ENCODE measurements at places on chromosomes 7 and 10.

GRCh38 chr7:41277561-41277960 lies 425.3 kb downstream of the INHBA start:
- no peak for DNase-seq

- DNase-seq: no peak
Observed at GRCh38 chr10:27447540-27447939, 56.6 kb upstream of the RAB18 start.

GRCh38 chr7:7843240-7843639 lies 124.8 kb upstream of the RPA3 start:
- no peak for DNase-seq

- DNase-seq: no peak
Observed at GRCh38 chr10:6512182-6512581, 67.9 kb downstream of the PRKCQ start.

- DNase-seq: no peak
Observed at GRCh38 chr10:8104721-8105120, 50.2 kb downstream of the GATA3 start.

DNA sequence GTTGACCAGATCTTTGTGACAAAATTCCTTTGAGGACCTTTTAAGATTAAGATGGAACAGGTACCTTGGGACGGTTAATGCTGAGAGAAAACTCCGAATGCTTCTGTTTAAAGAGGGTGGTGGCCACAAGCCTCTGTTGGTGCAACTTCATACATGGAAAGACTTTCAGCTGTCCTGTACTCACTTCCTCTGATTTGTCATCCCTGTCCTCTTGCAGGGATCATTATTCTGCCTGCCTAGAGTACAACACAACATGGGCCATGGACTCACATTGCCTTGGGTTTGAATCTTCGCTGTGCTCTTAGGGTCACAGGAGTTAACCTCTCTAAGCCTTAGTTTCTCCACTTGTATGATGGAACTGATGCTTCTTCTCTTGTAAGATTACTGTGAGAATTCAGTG lies 75.1 kb downstream of the ENTPD1 start:
- no peak for DNase-seq

GRCh38 chr7:44136731-44137130 lies 4.4 kb downstream of the MYL7 start:
- DNase-seq: no peak

- peak; percentile 82 for DNase-seq
Observed at GRCh38 chr7:139714163-139714901, 63.5 kb downstream of the HIPK2 start.

DNA sequence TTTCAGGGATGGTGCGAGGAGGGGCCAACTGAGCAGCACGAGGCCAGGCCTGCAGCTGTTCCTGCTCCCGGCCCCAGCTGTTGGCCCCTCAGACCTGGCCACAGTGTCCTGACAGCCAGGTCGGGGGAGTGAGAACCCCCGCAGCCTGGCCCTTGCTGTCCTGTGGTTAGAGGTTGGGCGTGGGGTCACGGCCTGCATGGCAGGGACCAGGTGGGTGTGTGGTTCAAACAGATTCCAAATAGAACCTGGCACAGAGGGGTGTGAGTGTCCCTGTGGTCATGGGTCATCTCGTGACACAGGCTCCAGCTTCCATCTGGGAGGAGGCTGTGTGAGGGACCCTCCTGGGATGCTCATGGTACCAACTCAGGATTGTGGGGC lies 10.3 kb downstream of the NPTX2 start:
- DNase-seq: no peak

DNA sequence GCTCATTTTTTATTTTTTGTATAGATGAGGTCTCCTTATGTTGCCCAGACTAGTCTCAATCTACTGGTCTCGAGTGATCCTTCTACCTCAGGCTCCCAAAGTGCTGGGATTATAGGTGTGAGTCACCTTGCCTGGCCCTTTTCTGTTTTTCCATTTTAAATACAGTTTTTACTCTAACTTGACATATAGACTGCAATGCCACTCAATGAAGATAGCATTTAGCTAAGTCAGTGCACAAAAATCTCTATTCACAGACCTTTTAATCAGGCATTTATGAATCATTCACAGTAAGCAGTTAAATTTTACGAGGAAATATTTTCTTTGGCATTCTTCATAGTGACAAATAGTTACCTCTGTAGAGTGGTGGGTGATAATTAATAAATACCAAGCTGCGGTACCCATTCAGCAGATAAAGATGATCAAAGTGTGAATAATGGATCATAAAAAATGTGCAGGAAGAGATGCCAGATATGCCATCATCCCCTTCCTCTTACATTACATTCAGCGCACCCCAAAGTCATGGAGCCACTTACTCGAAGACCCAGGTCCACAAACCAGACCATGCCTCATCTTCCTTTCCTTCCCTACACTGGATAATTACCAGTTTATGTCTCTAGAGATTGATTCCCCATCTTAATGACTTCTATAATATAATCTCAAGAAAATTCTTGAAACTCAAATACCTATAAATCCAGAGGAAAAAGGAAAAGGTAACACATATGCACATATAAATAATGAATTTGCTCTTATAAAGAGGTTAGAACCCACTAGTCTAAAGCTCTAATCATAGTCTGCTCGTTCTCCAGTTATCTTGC lies 56.0 kb downstream of the UBE2H start:
- no peak for DNase-seq

- no peak for DNase-seq
Observed at GRCh38 chr7:32395168-32395567, 95.0 kb downstream of the LSM5 start.

DNA sequence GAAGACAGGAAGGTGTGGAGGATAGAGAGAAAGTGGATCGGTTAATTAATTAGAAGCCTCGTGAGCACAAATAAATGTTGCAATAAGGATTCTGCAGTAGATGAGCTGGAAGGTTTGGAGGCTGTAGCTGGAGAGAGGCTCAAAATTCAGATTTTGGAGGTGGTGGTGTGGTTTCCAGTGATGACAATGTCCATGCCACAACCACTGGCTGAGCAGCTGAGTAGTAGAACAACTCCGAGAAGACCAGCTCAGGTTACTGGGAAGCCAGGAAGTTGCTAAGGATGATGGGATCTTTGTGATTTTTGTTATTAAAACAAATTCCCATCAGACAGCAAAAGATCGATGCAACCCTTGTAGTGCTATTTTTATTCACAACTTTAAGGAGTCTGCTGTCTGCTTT lies 7.7 kb downstream of the SLC26A4 start:
- DNase-seq: no peak

DNA sequence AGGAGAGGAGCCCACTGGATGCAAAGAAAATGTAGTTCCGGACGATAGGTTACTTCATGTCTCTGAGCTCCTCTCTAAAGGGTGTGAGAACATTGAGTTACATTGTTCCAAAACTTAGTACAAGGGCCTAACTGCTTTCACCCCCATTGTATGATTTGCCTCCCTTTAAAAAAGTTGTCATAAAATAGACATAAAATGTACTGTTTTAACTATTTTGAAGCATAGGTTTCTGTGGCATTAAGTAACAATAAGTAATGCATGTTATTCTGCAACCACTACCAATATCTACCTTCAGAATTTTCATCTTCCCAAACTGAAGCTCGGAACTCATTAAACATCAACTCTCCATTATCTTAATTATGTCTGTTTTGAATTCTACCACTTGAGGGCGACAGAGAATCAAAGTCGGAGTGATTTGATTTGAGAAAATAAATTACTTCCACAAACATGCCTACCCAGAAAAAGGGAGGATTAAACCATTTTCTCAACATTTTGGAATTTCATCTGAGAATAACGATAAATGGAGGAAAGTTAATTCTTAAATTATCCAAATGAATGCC lies 2.7 kb downstream of the IGFBP1 start:
- no peak for DNase-seq

DNA sequence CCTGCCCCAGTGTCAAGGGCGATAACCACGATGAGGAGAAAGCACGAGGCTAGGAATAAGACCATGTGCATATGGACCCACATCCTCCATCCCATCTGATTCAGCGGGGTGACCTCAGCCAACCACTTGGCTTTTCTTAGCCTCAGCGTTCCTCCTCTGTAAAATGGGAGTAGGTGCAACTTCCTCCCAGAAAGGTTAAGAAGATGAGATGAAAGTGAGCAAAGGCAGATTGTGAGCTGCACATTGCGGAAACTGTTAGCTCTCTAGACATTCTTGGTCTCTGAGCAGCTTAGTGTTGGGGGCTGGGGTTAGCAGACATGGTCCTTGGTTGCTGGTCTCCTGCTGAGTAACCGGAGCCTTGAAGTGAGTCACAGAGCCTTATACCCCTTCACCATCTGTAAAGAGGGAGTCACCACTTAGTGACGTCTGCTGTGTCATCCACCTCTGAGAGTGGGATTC lies 497.3 kb upstream of the GALNT17 start:
- no peak for DNase-seq

DNA sequence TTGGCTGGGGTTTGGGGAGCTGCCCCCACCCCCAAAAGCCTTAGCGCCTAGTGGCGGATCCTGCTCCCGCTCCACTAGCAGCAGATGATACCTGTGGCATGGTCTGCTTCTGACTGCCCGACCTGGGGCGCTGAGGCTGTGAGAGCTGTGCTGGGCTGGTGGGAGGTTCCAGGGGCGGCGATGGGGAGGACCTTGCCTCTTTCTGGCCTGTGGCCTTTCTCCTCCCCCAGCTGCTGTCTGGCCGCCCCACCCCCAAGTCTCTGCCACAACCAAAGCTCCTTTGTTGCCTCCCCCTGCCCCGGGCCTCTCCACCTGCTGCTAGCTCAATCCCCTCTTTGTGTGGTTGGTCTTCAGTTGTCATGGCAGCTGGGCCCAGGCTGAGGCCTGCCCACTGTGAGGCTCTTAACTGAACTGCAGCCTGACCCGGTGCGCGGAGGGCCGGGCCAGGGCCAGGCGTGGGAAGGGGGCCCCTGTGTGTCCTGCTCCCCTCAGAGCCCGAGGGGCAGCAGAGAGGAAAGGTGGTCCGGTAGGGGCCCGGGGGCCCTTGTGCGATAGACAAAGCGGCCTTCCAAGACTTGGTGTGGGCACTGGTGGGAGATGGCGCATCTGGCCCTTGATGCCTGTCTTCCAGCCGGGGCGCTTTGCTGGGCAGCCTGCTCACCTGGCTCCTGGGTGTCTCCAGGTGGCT lies 4.7 kb downstream of the ZNF775 start:
- peak; percentile 98 for DNase-seq

GRCh38 chr7:91692800-91693199 lies 187.7 kb downstream of the MTERF1 start:
- DNase-seq: no peak

DNA sequence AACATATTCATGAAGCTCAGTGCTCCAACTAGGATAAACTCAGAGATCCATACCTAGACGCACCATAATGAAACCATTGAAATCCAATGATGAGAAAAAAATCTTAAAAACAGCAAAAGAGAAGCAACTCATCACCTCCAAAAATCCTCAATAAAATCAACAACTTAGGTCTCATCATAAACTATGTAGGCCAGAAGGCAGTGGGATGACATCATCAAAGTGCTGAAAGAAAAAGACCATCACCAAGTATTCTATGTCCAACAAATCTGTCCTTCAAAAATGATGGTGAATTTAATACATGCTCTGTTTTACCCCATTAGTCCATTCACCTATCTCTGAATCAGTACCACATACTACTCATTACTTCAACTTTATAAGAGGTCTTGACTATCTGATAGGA lies 304.4 kb downstream of the HDAC9 start:
- DNase-seq: no peak

DNA sequence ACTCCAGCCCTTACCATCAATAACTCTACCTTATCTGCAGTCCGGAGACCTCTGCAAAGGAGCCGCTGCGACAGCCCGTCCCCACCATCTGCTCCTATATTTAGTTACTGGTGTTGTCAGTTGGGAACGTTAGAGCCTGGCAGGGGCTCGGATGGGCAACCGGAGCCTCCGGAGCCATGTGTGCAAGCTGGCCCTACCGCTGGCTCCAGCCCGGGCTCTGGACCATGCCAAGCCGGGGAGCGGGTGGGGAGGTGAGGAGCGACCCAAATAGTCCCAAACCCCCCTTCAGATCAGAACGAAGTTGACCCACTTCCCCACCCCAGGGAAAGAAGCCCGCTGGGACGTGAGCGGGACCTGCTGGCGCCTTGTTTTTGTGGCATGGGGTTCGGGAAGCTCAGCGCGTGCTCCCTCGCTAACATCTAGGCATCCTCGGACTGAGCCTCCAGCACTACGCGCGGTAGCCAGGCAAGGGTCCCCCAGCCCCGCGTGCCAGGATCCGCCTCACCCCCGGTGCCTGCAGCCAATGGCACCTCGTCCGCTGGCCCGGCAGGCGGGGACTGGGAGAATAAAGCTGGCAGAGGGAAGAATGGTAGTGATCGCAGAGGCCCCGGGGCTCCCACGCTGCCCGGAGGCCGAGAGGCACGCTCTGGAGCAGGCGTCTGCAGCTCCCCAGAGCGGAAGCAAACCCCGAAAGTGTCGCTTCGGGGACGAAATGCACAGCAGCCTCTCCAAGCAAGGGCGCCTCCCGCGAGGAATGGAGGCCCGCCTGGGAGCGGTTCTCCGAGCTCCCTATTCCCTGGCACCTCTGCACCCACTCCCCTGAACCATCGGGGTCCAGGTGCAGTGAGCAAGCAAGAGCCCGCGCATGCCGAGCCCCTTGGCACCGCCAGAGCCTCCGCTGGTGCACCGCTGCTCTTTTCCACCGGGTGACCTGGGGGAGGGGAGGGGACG lies 679 bp downstream of the LRRC20 start:
- peak; percentile 47 for DNase-seq

- no peak for DNase-seq
Observed at GRCh38 chr10:119041326-119041725, 11.8 kb downstream of the NANOS1 start.

GRCh38 chr7:155256761-155257481 lies 40.8 kb upstream of the INSIG1 start:
- DNase-seq: no peak

GRCh38 chr10:97278491-97278989 lies 13.9 kb downstream of the ARHGAP19 start:
- no peak for DNase-seq

GRCh38 chr10:51201947-51202346 lies 127.7 kb downstream of the PRKG1 start:
- no peak for DNase-seq

DNA sequence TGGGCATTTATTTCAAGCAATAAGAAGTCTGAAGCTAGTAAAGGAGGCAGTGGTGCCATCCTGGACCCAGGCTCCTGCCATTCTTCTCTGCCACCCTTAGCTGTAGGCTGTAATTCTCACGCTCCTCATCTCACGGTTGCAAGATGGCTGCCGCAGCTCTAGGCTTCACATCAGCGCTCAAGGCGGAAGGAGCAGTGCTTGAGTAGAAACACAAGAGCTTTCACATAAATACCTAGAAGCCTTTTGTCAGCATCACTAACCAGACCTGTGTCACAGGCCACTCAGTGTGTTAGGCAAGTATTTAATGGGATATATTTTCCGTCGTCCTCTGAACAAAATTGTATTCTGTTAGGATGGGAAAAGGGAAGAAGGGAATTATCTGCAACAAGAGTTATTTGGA lies 118.9 kb upstream of the KLF14 start:
- DNase-seq: no peak

Data from posterior cingulate gyrus (tissue), 11 donors.